Right cardiac atrium (tissue), 5 donors: ENCODE measurements at places on chromosomes 11 and 22.

GRCh38 chr22:30340911-30341685 is 14.4 kb upstream of the TBC1D10A start:
- DNase-seq = peak; percentile 90

DNA sequence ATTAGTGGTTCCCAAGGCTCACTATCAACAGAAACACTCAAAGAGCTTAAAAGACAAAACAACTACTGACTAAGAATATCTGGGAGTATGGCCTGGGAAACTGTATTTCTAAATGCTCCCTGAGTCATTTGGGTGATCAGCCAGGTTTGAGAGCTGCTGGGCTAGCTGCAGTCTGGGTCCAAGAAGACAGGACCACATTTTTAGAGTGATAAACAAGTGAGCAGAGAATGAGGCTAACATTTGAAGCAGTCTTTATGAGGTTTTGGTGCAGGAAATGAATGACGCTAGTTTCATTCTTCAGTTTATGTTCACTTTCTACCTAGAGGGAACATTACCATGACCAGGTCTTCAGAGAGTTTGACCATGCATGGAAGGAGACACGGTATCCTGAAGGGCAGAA is 97.7 kb downstream of the TEAD1 start:
- no peak for DNase-seq

DNA sequence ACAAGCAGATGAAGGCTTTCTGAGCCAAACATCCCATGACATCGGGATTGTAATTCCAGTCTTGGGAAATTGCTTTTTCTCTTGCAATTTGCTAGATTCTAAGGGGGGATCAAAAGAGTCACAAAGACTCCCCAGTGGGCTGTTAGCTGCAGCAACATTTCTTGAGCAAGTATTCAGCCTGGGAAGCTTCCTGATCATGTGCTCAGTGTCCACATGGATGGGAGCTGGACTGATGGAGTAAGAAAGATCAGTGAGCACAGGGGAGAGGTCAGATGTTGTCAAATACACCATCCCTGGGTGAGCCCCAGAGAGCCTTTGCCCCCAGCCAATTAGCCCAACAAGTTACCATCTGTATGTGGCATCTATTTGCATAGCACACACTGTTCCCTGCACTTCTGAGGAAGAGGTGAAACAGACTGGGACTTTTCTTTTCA is 10.2 kb upstream of the GRK3 start:
- DNase-seq = no peak

DNA sequence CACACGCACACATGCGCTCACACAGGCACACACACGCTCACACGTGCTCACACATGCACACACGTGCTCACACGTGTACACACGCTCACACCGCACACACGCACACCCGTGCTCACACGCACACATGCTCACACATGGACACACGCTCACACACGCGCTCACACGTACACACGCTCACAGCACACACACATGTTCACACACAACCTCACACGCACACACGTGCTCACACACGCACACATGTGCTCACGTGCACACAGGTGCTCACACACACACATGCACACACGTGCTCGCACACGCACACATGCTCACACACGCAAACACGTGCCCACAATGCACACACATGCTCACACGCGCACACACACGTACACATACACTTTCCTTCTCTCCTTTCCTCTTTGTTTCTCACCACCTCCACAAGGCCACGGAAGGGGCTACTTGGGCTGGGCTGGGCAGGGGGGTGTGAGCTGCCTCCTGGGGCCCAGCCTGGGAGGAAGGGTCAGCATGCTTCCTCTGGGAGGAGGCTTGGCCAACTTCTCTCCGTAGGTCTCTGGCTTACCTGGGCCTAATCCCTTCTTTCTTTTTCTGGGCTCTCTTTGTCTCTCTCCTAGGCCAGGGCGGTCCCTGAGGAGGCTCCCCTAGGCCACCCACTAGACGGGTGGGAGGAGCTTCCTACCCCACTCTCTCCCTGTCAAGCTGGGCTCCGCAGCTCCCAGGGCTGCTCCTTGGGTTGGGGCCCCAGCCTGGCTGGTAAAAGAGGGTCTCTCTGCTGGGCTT is 34.5 kb upstream of the PARVG start:
- no peak for DNase-seq

DNA sequence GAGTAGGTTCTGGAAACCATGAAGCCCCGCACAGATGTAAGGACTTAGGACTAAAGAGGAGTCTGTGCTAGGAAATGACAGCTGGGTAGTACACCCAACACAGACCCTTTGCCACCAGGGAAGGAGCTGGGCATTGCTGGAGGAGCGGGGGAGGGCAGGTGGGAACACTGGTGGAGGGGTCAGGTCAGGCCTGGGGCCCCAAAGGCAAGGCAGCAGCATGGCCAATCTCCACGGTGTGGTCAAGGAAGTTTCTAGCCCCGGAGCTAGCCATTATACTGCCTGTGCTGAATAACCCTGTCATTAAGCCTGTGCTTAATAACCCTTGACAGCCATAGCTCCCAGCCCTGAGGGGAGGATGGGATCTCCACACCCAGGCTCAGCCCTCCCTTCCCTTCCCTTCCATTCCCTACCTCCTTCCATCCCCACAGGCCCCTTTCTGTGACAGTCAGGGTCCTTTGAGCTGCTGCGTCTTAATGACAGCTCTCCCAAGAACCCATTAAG is 2.1 kb downstream of the TMPRSS4 start:
- DNase-seq = no peak

DNA sequence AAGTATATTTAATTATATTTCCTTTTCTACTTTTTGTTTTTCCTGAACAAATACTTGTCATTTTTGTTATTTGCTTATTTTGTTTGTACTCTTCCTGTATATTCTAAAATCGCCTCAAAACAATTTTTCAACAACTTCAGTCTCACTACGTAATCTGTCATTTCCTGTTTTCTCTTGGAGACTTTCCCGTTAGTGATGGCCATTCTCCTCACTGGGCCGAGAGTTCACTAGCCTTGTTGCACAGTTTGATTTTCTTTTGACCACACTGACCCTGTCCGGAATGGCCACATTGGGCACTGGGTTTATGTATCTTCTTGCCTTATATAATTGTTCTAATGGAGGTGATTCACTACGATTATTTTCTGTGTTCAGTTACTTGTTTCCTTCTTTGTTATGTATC is 726.1 kb downstream of the FAM181B start:
- DNase-seq = no peak

- peak; percentile 26 for DNase-seq
Measured at GRCh38 chr11:41056892-41057569, 402.4 kb downstream of the LRRC4C start.

GRCh38 chr11:96187822-96188221 is 155.2 kb downstream of the MAML2 start:
- peak; percentile 61 for DNase-seq

- DNase-seq = no peak
Measured at GRCh38 chr11:129326921-129327320, 48.7 kb upstream of the BARX2 start.

DNA sequence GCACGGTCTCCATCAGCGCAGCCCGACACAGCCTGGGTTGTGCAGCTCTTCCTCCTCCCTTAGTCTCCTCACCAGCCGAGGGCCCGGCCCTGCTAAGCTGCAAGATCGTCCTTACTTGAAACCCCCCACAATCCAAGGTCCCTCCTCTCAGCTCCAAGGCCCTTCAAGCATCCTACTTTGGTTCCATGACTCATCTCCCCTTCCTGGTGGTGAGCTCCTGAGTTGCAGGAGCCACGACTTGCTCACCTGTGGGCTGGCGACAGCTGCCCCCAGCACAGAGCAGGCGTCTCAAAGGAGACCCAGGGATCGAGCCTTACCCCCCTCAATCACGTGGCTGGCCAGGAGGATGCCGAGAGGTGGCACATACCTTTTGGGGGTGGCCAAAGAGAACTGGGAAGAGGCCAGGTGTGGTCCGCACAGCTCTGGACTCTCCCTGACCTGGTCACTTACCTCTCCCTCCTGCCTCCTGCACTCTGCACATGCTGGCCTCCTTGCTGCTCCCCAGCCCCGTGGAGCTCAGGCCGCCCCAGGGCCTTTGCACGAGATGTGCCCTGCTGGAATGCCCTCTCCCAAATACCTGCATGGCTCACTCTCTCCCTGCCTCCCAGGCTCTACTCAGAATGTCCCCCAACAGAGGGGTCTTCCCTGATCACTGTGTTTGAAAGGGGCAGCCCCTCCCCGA is 35.2 kb upstream of the FADD start:
- DNase-seq = no peak

- no peak for DNase-seq
Measured at GRCh38 chr11:57430952-57431351, 4.0 kb upstream of the SLC43A3 start.

DNA sequence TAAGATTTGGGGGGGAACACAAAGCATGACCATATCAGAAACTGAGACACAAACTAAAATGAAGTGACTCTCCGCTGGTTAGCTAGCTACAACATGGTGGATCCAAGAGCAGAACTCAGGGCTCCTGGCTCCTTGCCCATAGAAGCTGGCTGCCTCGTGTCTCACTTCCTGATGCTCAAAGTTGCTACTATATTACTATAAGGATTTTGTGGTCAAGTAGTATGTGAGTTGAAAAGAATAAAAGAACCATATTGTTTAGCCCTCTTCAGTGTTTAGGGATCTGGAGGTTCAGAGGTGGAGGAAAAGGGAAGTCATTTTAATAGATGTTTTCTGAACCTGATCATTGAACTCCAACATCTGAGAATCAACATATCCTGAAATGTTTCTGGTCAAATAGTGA is 16.9 kb upstream of the SIK2 start:
- DNase-seq = no peak

DNA sequence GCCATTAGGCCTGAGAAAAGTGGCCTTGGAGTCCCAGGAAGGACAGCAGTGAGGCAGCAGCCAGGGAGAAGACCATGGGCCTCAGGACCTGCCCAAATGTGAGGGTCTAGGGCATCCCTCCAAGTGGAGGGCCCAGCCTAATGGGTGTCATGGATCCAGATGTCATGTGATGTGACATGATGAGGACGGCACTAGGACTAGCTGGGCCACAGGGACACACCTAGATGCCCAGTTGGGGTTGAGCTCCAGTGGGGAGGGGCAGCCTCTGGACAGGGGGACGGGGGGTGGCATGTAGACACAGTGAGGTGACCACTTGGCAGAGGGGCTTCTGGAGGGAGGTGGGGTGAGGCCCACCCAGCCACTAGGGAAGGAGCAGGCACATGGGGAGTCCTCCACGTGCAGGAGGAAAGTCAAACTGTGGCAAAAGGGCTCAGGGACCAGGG is 5.4 kb downstream of the SCARF2 start:
- DNase-seq = no peak

DNA sequence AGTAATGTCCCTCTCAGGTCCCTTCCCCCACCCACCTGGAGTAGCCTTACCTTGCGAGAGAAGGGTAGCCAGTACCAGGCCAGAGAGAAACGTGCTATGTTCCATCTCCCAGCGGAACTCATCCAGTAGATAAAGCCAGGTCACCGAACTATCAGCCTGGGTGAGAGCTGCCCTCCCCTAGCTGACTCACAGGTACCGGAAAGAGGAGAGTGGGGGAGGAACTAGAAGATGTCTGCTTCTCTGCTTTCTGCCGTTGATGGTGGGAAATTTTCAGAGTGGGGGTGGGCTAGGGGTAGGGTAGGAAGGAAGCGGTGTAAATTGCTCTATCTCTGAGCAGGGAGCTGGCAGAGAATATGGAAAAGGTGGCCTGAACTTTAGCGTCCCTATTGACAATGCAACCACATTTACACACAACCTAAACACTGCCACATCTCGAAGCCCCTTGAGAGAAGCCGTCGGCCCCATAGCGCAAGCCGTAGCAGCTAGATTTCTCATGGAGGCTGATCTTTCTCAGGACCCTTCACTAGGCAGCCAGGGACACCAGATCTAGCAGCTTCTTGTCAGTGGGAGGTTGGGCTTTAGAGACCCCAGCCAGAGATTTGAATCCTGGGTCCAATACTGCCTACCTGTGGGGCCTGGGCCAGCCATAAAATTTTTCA is at the start of gene CD3D:
CD3D (minus strand) TSS at position 203 of the 659 bp plus-strand sequence; CDS start at position 105, 98 bp downstream.
- no peak for DNase-seq

DNA sequence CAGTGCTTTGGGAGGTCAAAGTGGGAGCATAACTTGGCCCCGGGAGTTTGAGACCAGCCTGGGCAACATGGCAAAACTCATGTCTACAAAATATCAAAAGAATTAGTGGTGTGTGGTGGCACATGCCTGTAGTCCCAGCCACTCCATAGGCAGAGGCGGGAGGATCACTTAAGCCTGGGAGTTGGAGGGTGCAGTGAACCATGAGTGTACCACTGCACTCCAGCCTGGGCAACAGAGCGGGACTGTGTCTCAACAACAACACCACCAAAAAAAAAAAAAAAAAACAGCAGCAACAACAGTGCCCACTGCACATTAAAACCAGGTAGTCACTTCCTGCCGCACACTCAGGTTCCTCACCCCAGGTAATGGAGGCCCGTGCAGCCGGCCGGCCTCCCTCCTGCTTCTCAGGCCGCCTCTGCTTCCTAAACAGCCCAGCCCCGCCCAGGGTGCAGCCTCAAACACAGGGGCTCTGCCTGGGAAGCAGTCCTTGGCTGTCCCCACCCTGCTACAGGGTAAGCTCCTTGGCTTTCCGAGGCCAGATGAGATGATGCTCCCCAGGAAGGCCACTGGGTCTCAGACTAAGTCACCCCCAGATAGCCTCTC is 318.3 kb downstream of the SHANK2 start:
- no peak for DNase-seq

DNA sequence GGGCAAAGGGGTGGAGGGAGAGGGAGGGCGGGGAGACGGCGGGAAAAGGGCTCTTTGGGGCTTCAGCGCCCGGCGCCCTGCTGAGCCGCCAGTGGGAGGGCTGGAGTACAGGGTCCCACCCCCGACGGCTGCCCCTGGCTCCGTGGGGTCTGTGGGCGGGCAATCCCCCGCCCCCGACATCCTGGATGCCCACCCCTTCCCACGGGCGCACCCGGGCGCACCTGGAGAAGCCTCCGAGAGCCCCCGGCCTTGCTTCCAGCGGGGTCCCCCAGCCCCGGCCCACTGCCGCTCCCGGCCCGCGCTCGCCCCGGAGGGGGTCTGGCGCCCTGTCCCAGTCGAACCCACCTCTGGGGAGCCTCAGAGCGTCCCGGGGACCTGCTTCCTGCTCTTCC is 394 bp downstream of the CHRM4 start:
- DNase-seq = peak; percentile 62

GRCh38 chr22:41015003-41015402 is 63.8 kb downstream of the RBX1 start:
- DNase-seq = no peak

DNA sequence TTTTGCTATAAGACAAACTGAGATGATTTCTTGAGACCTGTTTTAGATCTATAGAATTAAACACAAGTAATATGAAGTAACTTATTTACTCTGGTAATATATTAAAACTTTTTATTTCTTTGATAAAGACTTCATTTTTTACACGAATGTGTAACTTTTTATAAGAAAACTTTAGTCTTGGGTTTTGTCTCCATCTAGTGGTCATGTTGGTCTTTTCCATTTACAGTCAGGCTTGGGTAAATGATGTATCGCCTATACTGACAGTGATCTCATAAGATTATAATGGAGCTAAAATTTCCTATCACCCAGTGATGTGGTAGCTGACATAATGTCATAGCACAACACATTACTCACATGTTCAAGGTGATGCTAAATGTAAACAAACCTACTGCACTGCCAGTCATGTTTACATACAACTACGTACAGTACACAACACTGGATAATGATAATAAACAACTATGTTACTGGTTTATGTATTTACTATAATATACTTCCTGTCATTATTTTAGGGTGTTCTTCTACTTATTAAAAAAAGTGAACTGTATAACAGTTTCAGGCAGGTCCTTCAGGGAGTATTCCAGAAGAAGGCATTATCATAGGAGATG is 7.5 kb upstream of the C11orf97 start:
- DNase-seq = no peak

GRCh38 chr22:28815111-28815510 is 14.7 kb upstream of the XBP1 start:
- no peak for DNase-seq

GRCh38 chr11:58285483-58286040 is 17.5 kb upstream of the OR10W1 start:
- no peak for DNase-seq
